ENCODE measurements at places on chromosomes 3 and 15.
A peak's percentile ranks its signal among the peaks of the same experiment; 100 is the strongest.

GRCh38 chr3:163785693-163786092 is 1292.6 kb downstream of the SI start:
- H3K4me3 ChIP-seq: no peak overlapping the region
- no peak overlapping the region for H3K27ac ChIP-seq
- no peaks in the 10 kb centered on the region for H3K27me3 ChIP-seq
- no peaks in the 10 kb centered on the region for H3K4me1 ChIP-seq
- DNase-seq: peak; percentile 3

- H3K4me1 ChIP-seq: no peaks in the 10 kb centered on the region
- no peak overlapping the region for H3K27ac ChIP-seq
- no peak for DNase-seq
- no peaks in the 10 kb centered on the region for H3K27me3 ChIP-seq
Observed at GRCh38 chr3:156548902-156549301, 6.0 kb downstream of the SSR3 start.

GRCh38 chr3:177284383-177284881 is 87.2 kb upstream of the TBL1XR1 start:
- H3K4me1 ChIP-seq: peaks cover 4% of the 10 kb centered on the region
- H3K36me3 ChIP-seq: no peaks in the 10 kb centered on the region
- peak; percentile 49 for DNase-seq
- no peak overlapping the region for H3K4me3 ChIP-seq
- no peaks in the 10 kb centered on the region for H3K27me3 ChIP-seq

- H3K27ac ChIP-seq: no peak overlapping the region
- H3K36me3 ChIP-seq: no peaks in the 10 kb centered on the region
- H3K4me3 ChIP-seq: no peak overlapping the region
- DNase-seq: no peak
- H3K27me3 ChIP-seq: no peaks in the 10 kb centered on the region
- no peaks in the 10 kb centered on the region for H3K4me1 ChIP-seq
Observed at GRCh38 chr15:32818758-32819447, 101.1 kb downstream of the GREM1 start.

DNA sequence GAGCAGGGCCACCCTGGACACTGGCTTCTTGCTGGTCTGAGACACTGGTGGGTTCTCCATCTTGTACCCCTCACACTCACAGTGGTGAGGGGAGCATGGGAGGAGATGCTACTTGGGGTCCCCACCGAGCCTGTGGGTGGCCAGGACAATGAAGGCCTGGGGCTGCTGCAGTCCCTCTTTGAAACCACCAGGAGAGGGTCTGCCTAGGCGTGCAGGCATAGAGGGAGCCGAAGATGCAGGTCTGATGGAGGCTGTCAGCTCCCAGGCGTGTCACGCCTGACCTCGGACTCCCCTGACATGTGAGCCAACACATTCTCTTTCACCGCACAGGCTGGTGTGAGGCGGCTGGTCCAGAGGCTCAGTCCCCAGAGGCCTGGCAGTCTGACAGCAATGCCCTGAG is 39.1 kb downstream of the NIPA2 start:
- H3K4me3 ChIP-seq: no peak overlapping the region
- H3K27ac ChIP-seq: no peak overlapping the region
- H3K36me3 ChIP-seq: peaks cover 21% of the 10 kb centered on the region
- DNase-seq: no peak
- no peaks in the 10 kb centered on the region for H3K27me3 ChIP-seq

- H3K36me3 ChIP-seq: no peaks in the 10 kb centered on the region
- no peak overlapping the region for H3K4me3 ChIP-seq
- H3K27me3 ChIP-seq: no peaks in the 10 kb centered on the region
- H3K27ac ChIP-seq: no peak overlapping the region
- no peak for DNase-seq
- no peaks in the 10 kb centered on the region for H3K4me1 ChIP-seq
Observed at GRCh38 chr3:183378951-183379350, 49.5 kb downstream of the MCF2L2 start.

DNA sequence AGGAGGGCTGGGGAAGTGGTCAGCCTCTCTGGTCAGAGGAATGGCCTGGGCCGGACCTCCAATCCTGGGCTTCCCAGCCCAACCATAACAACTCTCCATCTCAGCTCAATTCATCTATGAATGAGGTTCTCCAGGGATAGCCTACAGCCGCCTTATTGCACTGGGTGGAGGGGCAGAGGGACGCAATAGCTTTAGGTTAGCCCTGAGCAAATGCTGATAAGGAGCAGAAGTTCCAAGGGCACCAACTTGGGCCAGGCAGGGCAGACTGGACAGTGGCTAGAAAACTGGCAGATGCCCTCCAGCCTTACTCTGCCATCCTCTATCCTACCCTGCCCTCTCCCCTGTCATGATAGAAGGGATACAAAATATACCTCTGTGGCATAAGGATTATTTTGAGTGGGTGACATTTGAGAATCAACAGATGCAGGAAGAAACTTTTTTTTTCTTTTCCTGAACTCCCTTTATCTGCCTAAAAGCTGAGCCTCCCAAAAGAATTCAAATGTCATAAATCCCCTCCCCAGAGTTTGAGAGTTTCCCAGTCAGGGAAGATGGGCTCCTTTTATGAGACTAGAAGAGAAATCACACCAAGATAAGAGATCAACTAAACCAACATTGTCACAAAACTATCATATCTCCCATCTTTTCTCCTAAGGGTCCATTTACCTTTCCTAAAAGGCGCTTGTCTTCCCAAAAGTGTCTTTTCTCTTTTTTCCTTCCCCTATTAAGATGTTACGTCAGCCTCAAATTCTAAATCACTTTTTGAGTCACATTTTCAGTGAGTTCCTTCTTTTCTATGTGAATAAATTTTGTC is 40.4 kb upstream of the C15orf39 start:
- no peak for DNase-seq
- H3K36me3 ChIP-seq: no peaks in the 10 kb centered on the region
- no peak overlapping the region for H3K27ac ChIP-seq
- H3K27me3 ChIP-seq: no peaks in the 10 kb centered on the region
- no peaks in the 10 kb centered on the region for H3K4me1 ChIP-seq

- no peaks in the 10 kb centered on the region for H3K4me1 ChIP-seq
- DNase-seq: no peak
- no peak overlapping the region for H3K27ac ChIP-seq
- H3K27me3 ChIP-seq: no peaks in the 10 kb centered on the region
- no peaks in the 10 kb centered on the region for H3K36me3 ChIP-seq
- H3K4me3 ChIP-seq: no peak overlapping the region
Observed at GRCh38 chr3:33911525-33912322, 113.3 kb downstream of the PDCD6IP start.

GRCh38 chr3:53693451-53693850 is 152.8 kb downstream of the CHDH start:
- no peak overlapping the region for H3K4me3 ChIP-seq
- peaks cover 35% of the 10 kb centered on the region for H3K36me3 ChIP-seq
- no peaks in the 10 kb centered on the region for H3K4me1 ChIP-seq
- no peak overlapping the region for H3K27ac ChIP-seq

DNA sequence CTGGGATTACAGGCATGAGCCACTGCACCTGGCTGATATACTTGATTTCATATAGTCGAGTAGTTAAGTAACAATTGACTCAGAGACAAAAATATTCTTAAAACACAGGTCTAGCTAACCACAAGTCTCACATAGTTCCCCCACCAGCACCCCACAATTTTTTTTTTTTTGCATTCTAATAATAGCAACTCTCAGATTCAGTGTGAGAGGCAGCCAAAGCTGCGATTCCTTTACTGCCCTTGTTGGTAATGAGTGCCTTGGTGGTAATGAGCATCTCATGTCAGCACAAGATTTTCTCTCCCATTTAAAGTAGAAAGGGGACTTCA is 72.5 kb downstream of the WWTR1 start:
- no peaks in the 10 kb centered on the region for H3K36me3 ChIP-seq
- H3K27me3 ChIP-seq: peaks cover 2% of the 10 kb centered on the region
- H3K27ac ChIP-seq: no peak overlapping the region
- no peak overlapping the region for H3K4me3 ChIP-seq
- peaks cover 22% of the 10 kb centered on the region for H3K4me1 ChIP-seq

- H3K4me1 ChIP-seq: peaks cover 15% of the 10 kb centered on the region
- peak overlapping the region; percentile 97 for H3K27ac ChIP-seq
- no peak overlapping the region for H3K4me3 ChIP-seq
- no peak for DNase-seq
- H3K27me3 ChIP-seq: no peaks in the 10 kb centered on the region
- no peaks in the 10 kb centered on the region for H3K36me3 ChIP-seq
Observed at GRCh38 chr3:134375582-134376384, 1.5 kb upstream of the AMOTL2 start.

GRCh38 chr3:143726727-143727126 is 121.5 kb downstream of the SLC9A9 start:
- no peaks in the 10 kb centered on the region for H3K27me3 ChIP-seq
- no peaks in the 10 kb centered on the region for H3K36me3 ChIP-seq
- H3K4me1 ChIP-seq: no peaks in the 10 kb centered on the region
- no peak for DNase-seq

- no peak for DNase-seq
- no peak overlapping the region for H3K4me3 ChIP-seq
- H3K27me3 ChIP-seq: no peaks in the 10 kb centered on the region
Observed at GRCh38 chr3:150757768-150758167, 5.2 kb downstream of the SIAH2 start.

GRCh38 chr3:46812237-46812791 is 50.9 kb downstream of the MYL3 start:
- no peaks in the 10 kb centered on the region for H3K27me3 ChIP-seq
- H3K36me3 ChIP-seq: no peaks in the 10 kb centered on the region
- H3K27ac ChIP-seq: peak overlapping the region; percentile 71

DNA sequence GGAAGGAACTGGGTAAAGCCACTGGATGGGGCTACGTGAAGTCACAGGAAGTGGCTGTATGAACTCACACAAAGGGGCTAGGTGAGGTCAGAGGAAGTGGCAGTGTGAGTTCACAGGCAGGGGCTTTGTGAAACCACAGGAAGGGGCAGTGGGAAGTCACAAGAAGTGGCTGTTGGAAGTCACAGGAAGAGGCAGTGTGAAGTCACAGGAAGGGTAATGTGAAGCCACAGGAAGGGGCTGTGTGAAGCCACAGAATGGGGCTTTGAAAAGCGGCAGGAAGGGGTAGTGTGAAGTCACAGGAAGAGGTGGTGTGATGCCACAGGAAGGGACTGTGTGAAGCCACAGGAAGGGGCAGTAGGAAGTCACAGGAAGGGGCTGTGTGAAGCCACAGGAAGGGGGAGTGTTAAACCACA is 34.6 kb downstream of the GASK1A start:
- peak overlapping the region; percentile 3 for H3K27ac ChIP-seq
- no peak overlapping the region for H3K4me3 ChIP-seq
- no peak for DNase-seq
- H3K4me1 ChIP-seq: no peaks in the 10 kb centered on the region
- no peaks in the 10 kb centered on the region for H3K27me3 ChIP-seq

GRCh38 chr15:23395030-23395692 is 40.6 kb downstream of the GOLGA8S start:
- no peaks in the 10 kb centered on the region for H3K4me1 ChIP-seq
- H3K27me3 ChIP-seq: no peaks in the 10 kb centered on the region
- no peak for DNase-seq
- no peaks in the 10 kb centered on the region for H3K36me3 ChIP-seq

DNA sequence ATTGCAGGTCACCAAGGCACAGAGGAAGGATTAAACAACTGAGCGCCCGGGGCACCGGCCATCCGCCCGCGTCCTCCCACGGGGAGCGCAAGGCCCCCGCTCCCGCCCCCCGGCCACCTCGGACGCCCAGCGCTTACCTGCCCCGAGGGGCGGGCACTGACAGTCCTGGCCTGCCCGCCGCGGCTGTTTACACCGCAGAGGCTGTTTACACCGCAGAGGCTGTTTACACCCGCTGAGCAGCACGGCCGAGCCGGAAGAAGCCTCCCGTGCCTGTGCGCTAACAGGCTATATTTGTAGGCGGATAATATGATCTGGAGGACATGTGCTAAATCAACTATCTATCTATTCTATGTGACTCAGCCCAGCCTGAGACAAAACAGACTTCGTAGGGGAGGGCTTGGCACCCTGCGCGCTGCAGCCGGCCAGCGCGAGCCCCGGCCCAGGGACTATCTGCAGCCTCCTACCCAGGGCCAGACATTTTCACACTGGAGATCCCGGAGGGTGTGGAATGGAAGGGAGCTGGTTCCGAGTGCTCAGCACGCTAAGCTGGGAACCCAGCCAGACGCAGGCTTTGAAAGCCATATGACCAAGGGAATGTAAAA is at the start of gene LRRC2:
LRRC2 (minus strand) TSS at position 263 of the 602 bp plus-strand sequence. CDS start 14,711 bp downstream, outside the sequence.
- peak within 1 kb of the TSS; percentile 38 for H3K4me3 ChIP-seq
- peaks cover 9% of the 10 kb centered on the region for H3K27me3 ChIP-seq
- H3K4me1 ChIP-seq: no peaks in the 10 kb centered on the region
- peak; percentile 48 for DNase-seq
- peak within 1 kb of the TSS; percentile 22 for H3K27ac ChIP-seq

DNA sequence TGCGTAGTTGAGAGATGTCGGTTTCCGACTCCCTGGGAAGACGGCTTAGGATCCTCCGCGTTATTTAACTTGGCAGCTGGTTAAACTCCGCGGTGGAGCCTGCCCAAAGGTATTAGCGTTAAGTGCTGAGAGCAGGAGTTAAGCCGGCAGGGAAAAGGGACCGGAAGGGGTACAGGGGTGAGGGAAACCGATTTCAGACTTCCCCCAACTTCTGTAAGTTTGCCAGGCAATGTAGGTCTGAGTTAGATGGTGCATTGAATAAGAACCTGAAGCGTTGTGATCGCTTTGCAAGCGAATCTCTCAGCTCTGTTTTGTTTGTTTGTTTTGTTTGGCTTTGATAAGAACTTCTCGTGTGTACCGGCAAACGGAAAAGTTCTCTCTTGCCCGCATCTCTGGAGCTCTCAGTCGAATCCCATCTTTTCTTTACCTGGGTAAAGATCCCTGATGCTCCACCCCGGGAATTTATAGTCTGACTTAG is 6.0 kb upstream of the FEZF2 start:
- no peak for DNase-seq
- no peaks in the 10 kb centered on the region for H3K4me1 ChIP-seq
- no peak overlapping the region for H3K27ac ChIP-seq
- no peak overlapping the region for H3K4me3 ChIP-seq

GRCh38 chr15:59366333-59367021 is 6.2 kb downstream of the MYO1E start:
- H3K27ac ChIP-seq: no peak overlapping the region
- peak; percentile 50 for DNase-seq
- H3K36me3 ChIP-seq: no peaks in the 10 kb centered on the region
- H3K4me1 ChIP-seq: peaks cover 4% of the 10 kb centered on the region

- no peak overlapping the region for H3K27ac ChIP-seq
Observed at GRCh38 chr15:29945943-29946596, 123.8 kb upstream of the TJP1 start.

DNA sequence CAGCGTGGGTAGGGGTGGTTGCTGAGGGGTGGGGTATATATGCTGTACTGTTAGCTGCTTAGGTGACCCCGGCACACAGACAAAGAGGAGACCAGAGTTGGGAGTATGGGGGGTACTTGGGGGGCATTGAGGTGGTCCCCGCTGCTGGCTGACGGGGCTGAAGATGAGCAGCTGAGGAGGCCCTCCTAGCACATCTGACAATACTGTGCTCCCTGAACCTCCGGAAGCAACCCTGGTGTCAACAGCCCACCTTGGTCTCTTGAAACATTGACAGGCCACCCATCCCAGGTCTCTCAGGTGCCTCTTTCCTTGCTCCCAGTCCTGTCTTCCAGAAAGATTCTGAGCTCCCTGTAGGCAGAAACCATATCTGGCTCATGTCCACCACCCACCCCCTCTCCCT is 19.2 kb upstream of the SEMA3F start:
- no peak overlapping the region for H3K4me3 ChIP-seq
- H3K36me3 ChIP-seq: no peaks in the 10 kb centered on the region
- H3K4me1 ChIP-seq: no peaks in the 10 kb centered on the region
- no peak for DNase-seq
- H3K27ac ChIP-seq: no peak overlapping the region

Data from small intestine (tissue), 16 donors.